PC-9 (cell line): ENCODE measurements at places on chromosomes 7 and 10. TPM values are rescaled to one million over a fixed set of nuclear protein-coding genes. Genes with fewer than 3 reads are reported as not detected.

- H3K4me1 ChIP-seq: 0 out of 2 replicates have a peak, but pooled peaks cover 4% of the 10 kb centered on the region
- peaks cover 51% of the 10 kb centered on the region for H3K27me3 ChIP-seq
- no peak within 1 kb of the TSS for H3K27ac ChIP-seq
- H3K4me3 ChIP-seq: no peak within 1 kb of the TSS
- no peaks in the 10 kb centered on the region for H3K36me3 ChIP-seq
- DNase-seq: no peak
These were observed at the start of gene KCNH2 for GRCh38 chr7:150978126-150978789. TSS of gene KCNH2 (minus strand) at chr7:150978321. CDS start at chr7:150977913, 408 bp downstream.

The RSPH10B2 gene
- total RNA-seq: 0.76 and 2.0 TPM in 2 replicates

GRCh38 chr10:24561453-24561852, 162.2 kb downstream of the ARHGAP21 start:
- no peak overlapping the region for H3K4me3 ChIP-seq
- H3K27ac ChIP-seq: no peak overlapping the region
- no peak for DNase-seq
- H3K36me3 ChIP-seq: no peaks in the 10 kb centered on the region
- no peaks in the 10 kb centered on the region for H3K27me3 ChIP-seq
- no peaks in the 10 kb centered on the region for H3K4me1 ChIP-seq

DNA sequence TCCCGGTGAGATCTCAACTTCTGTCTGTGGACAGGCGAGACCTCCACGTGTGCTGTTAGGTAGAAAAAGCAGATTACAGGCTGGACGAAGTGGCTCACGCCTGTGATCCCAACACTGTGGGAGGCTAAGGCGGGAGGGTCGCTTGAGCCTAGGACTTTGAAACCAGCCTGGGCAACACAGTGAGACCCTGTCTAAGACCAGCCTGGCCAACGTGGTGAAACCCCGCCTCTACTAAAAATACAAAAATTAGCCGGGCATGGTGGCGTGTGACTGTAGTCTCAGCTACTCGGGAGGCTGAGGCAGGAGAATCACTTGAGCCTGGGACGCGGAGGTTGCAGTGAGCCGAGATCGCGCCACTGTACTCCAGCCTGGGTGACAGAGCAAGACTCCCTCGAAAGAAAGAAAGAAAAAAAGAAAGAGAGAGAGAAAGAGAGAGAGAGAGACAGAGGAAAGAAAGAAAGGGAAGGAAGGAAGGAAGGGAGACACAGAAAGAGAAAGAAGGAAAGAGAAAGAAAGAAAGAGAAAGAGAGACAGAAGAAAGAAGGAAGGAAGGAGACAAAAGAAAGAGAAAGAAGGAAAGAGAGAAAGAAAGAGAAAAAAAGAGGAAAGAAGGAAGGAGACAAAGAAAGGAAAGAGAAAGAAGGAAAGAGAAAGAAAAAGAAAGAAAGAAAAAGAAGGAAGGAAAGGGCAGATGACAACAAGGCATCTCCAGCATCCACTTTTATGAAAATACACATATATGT, 29.6 kb upstream of the SUN1 start:
- no peaks in the 10 kb centered on the region for H3K4me1 ChIP-seq
- H3K27ac ChIP-seq: 0 out of 2 replicates have a peak overlapping the region, but pooled peaks have one; percentile 16
- no peaks in the 10 kb centered on the region for H3K27me3 ChIP-seq
- H3K4me3 ChIP-seq: no peak overlapping the region

- H3K27ac ChIP-seq: no peak overlapping the region
- no peak for DNase-seq
- H3K4me3 ChIP-seq: no peak overlapping the region
- H3K36me3 ChIP-seq: no peaks in the 10 kb centered on the region
These were observed 16.2 kb downstream of the OPTN start for GRCh38 chr10:13115832-13116803.

DNA sequence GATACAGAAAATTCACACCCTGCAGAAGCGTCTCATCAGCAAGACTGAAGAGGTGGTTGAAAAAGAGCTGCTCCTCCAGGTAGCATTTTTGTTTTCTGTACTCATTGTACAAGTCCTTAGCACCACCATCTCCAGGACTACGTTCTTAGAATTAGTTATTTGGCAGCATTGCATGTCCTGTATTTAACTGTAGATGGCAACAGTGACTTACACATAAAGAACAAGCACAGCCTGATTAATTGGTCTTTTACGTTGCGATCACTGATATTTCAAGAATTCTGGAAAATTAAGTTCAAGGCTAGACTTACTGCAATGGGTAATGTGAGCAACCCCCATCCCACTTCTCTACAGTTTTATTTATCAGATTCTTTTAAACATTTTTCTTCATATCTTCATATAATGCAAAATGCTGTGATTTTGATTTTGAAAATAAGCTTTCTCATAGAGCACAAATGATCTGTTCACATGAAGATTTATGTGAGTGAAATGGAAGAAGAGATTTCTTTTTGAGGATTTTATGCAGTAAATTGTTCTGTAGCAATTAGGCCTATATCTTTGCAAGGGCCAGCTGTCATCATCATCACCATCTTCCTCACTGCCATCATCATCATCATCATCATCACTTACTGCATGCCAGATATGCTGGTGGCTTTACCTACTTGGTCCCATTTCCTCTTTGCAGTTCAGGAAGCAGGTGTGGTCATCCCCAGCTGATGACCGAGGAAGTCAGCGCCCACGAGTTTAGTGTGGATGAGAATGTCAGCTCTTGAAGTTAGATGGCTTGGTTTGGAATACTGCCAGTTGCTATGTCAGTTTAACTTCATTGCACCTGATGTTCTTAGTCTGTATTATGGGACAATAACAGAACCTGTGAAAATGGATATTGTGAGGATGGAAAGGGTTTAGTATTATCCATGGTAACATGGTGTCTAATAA, 53.4 kb downstream of the CFAP58 start:
- no peaks in the 10 kb centered on the region for H3K4me1 ChIP-seq
- H3K4me3 ChIP-seq: no peak overlapping the region
- no peak overlapping the region for H3K27ac ChIP-seq

The HYAL4 gene
- total RNA-seq: not detected in 2 replicates

DNA sequence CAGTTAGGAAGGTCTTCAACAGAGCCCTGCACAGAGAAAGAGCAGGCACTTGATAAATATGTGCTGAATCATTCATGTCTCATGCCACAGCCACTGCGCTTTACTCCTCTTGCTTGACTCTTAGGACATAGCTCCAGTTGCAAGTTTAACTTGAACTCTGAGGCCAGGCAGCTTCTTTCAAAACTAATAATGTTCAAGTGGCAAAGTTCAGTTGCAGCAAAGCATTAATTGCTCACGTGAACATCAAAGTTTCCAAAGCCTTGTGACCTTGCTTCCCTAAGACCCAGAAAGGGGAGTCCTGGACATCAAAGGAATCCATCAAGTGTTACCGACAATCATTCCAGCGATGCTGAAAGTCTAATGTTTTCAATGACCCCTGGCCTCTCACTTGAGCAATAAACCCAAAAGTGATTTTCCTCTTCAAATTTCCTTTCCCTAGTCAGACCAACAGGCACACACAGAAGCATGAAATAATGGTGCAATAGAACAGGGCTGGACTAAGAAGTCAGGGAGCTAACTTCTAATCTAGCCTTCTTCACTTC, 21.8 kb upstream of the TECTB start:
- no peak overlapping the region for H3K4me3 ChIP-seq
- no peaks in the 10 kb centered on the region for H3K36me3 ChIP-seq
- H3K27ac ChIP-seq: no peak overlapping the region
- no peaks in the 10 kb centered on the region for H3K4me1 ChIP-seq

The GRID2IP gene
- 1.3 and 1.7 TPM in 2 replicates for total RNA-seq

- no peak overlapping the region for H3K4me3 ChIP-seq
- no peaks in the 10 kb centered on the region for H3K36me3 ChIP-seq
- H3K27me3 ChIP-seq: peaks cover 47% of the 10 kb centered on the region
These were observed 8.2 kb downstream of the EMX2 start for GRCh38 chr10:117550599-117551329.

The GSDME gene
- total RNA-seq: 11.5 and 15.1 TPM in 2 replicates

The CPA2 gene
- not detected in 2 replicates for total RNA-seq

DNA sequence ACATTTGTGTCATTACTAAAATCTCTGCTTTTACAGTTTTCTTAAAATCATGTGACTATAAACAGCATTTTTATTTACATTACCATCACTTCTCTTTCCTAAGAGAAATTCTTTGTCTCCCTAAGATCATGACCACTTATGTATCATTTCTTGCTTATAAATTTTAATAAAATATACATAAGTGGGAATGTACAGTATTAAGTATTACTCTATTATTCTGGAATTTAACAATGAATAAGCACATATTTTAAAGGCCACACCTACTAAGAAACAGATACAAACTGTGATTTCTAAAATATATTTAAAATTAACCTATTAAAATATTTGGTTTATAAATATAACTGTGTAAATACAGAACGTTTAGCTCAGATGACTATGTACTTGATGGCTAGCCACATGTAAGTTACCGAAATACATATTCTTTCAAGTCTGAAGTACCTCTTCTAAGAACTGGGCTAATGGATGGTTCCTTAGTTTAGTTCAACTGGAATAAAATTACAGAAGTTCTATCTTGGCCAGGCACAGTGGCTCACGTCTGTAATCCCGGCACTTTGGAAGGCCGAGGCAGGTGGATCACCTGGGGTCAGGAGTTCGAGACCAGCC, 33.3 kb upstream of the PTPRN2 start:
- H3K36me3 ChIP-seq: no peaks in the 10 kb centered on the region
- no peak for DNase-seq
- H3K4me3 ChIP-seq: no peak overlapping the region
- no peaks in the 10 kb centered on the region for H3K27me3 ChIP-seq
- no peaks in the 10 kb centered on the region for H3K4me1 ChIP-seq

DNA sequence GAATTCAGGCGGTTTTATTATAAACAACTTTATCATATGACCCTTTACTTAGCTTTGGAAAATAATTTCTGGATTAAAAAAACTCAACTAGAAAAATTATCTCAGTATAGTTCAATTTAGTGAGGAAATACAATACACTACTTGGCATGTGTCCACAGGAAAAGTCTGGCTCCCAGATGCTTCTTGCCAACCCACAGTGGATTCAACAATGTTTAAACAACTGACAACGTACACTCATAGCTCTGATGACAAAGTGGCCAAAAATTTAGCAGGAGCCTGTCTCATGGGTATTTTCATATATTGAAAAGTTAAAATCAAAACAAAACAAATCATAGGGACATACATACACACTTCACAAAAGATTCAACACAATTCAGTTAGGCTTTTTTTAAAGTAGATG, 158.8 kb downstream of the SKAP2 start:
- peak; percentile 56 for DNase-seq
- H3K36me3 ChIP-seq: no peaks in the 10 kb centered on the region
- H3K4me3 ChIP-seq: no peak overlapping the region
- H3K4me1 ChIP-seq: peaks cover 14% of the 10 kb centered on the region
- H3K27ac ChIP-seq: 0 out of 2 replicates have a peak overlapping the region, but pooled peaks have one; percentile 17

DNA sequence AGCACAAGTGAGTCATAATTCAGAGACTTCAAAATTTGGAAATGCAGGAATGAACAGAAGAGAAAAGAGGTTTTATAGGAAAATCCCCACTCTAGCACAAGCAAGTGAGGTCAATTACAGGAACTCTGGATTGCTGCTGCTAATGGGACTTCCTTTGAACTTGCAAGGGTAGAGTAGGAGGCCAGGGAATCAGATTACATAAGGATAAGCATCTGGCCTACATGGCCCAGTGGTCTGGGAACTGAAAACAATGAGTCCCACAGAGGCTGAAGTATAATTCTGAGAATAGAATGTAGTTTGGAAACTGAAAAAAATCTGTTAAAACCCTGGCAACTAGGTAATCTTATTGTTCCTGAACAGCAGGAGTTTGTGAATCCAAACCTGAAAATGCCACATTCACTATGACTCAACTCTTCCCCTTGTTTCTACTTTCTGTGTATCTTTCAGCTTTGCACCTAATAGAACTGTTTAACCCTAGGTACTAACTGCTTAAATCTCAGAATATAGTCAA, 66.5 kb downstream of the CTNNA3 start:
- no peak overlapping the region for H3K27ac ChIP-seq
- no peaks in the 10 kb centered on the region for H3K27me3 ChIP-seq
- H3K4me1 ChIP-seq: no peaks in the 10 kb centered on the region
- H3K4me3 ChIP-seq: no peak overlapping the region
- no peak for DNase-seq
- no peaks in the 10 kb centered on the region for H3K36me3 ChIP-seq

DNA sequence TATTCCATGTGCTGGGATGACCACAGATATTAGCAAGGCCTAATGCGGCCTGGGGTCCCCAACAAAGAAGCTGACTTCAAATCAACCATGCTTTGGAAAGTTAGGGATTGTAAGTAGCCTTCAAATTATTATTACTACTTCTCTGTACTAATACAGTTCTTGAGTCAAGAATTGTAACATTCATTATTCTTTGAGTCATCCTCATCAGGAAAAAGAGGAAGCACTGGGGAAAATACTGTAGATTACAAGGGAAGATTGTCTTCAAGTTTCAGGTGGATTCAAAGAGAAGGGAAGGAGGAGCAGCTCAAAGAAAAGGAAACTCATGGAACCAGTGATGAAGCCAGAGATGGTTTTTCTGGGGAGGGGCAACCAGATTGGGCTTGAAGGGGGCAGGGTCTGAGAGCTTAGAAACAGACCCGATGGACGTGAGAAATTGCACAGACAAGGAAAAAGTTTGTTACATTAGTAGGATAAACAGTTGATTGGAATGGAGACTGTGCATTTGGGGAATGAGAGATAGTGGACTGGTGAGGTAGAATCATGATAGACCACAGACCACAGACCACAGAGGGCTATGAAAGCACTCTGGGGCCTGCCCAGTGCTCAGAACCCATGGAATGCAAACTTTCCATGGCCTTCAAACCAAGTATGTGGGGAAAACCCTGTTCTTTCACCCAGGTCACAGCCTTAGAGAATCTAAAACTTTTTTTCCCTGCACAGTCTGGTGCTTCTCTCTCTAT, 209.9 kb downstream of the ZNF365 start:
- H3K4me1 ChIP-seq: no peaks in the 10 kb centered on the region
- DNase-seq: no peak
- no peaks in the 10 kb centered on the region for H3K36me3 ChIP-seq

GRCh38 chr7:50335795-50336754, 31.6 kb downstream of the IKZF1 start:
- no peak for DNase-seq
- no peaks in the 10 kb centered on the region for H3K36me3 ChIP-seq
- no peak overlapping the region for H3K27ac ChIP-seq
- H3K4me1 ChIP-seq: no peaks in the 10 kb centered on the region
